ENCODE measurements at places on chromosomes 4 and X.

GRCh38 chr4:113837397-113837796 lies 75.9 kb upstream of the CAMK2D start:
- no peak for DNase-seq

DNA sequence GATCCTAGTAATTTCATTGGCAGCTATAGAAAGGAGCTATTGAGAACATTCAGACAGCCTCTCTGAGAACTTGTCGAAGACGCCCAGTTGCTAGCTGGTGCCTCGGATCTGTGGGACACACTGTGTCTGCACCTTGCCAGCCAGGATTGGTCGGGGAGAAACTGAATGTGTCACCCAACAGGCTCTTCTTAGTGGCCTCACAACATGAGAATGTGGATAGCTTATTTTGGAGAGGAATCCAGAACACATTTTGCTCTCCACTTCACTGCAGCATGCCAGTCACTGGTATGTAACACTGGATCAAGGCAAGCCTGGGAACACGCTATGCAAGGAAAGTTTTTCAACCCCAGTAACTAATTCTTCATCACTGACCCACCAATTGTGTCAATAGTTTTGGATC lies 89.5 kb upstream of the TRPC3 start:
- DNase-seq: no peak

DNA sequence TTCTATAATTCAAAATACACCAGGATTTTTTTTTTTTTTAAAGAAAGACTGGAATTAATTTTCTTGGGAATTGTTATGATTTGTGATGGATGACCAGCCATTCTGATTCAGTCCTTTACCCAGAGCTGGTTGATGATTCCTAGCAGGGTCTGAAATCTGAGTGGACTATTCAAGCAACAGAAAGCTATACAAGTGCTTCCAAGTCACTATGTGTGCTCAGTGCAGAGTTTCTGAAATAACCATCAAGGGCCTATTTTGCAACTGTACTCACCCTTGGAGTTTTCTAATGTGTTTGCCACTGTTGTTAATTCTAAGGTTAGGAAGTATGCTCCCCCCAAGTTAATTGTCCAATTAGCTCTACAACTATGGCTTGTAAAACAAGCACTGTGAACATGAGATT lies 137.7 kb upstream of the RAPGEF2 start:
- no peak for DNase-seq

GRCh38 chr4:184748251-184748652 lies 14.4 kb upstream of the CENPU start:
- no peak for DNase-seq

- DNase-seq: no peak
Observed at GRCh38 chr4:177204126-177204525, 105.5 kb upstream of the NEIL3 start.

DNA sequence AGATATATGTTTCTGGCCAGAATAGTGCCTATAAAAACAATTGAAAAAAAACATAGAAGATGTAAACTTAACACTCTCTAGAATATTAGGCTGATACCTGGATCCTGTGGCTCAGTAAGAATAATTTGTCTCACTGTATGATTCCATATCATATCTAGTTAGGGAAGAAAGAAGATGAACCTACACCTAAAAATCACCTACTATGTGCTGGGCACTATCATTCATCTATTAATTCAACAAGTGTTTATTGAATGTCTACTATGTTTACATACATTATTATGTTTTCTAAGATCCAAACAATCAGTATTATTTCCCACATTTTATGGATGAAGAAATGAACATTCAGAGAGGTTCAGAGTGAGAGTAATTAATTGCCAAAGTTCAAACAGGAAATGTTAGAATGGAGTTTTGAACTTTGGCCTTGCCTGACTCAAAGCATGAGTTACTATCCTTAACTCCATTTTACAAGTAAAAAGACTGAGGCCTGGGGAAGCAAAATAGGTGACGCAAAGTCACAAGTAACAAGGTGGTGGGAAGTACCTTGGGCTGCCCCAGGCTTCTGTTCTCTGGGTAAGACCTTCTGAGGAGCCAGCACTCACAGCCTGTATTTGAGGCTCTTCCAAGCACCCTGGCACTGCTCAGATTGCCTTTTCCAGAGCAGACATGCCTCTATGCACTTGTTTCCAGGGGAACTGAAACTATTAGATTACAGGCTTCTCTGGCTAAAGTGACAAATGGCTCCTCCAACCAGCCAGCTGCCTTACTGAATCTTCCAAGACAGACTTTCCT lies 111.1 kb upstream of the ACSL4 start:
- peak; percentile 48 for DNase-seq

- DNase-seq: no peak
Observed at GRCh38 chr4:2817701-2818350, 24.9 kb downstream of the SH3BP2 start.

DNA sequence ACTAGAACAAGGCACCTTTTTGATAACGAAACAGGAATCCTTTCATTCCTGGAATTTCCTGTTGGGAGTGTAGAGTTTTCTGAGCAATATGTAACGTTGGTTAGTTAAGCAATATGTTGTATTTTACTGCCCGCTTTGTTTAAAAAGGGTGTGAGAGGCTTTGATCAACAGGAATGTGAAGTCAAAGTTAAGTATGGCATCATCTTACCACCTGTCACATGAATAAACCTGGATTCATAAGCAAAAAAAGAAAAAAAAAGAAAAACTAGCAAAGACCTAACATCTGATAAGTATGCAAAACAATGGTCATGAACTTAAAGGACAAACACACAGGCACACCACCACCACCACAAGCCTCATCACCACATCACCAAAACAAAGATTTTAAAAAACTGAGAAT lies 7.1 kb upstream of the CXCL5 start:
- no peak for DNase-seq

- no peak for DNase-seq
Observed at GRCh38 chr4:2462992-2463762, 5.7 kb upstream of the RNF4 start.

- no peak for DNase-seq
Observed at GRCh38 chr4:52987392-52988056, 125.4 kb downstream of the RASL11B start.

DNA sequence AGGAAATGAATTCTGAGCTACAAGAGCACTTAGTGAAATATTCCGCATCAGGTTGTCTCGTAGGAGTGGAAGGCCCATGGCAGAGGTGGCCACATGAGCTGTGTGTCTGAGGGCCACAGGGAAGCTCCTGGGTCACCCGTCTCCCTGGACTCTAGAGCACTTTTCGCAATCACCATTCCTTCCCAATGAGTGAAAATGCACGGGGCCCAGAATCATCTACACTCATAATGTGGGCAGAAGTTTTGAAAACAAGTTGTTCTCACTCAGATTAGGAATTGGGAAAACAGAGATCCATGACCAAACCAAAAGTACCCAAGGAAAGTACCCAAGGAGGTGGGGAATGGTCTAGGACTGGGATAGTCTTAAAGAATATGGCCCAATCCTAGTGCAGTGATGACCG lies 94.4 kb downstream of the SCD5 start:
- no peak for DNase-seq
